Caudate nucleus (tissue), 63 donors: ENCODE measurements at places on chromosomes 3 and 15.

DNA sequence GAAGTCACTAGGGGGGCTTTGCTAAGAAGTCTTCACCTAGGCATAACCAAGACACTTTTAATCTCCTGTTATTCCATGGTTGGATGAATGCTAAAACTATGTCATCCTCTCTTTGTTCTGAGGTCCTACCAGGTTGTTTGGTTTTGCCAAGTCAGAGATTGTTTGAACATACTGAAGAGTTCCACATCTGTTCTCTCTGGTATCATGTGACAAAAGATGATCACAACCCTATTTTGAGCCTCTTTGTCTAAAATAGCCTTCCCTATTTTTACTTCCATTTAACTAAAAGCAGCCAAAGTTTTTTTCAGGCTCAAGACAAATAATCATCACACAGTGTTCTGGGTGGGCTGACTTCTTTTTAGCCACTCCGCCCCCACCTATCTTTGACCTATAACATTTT lies 218.4 kb upstream of the LMCD1 start:
- no peak for DNase-seq

- no peak for DNase-seq
Observed at GRCh38 chr15:85491691-85492090, 111.3 kb downstream of the AKAP13 start.

- DNase-seq, result no peak
Observed at GRCh38 chr15:78691167-78691850, 50.3 kb upstream of the CHRNB4 start.

GRCh38 chr3:55322638-55323037 lies 164.5 kb downstream of the WNT5A start:
- DNase-seq, result peak; percentile 6

DNA sequence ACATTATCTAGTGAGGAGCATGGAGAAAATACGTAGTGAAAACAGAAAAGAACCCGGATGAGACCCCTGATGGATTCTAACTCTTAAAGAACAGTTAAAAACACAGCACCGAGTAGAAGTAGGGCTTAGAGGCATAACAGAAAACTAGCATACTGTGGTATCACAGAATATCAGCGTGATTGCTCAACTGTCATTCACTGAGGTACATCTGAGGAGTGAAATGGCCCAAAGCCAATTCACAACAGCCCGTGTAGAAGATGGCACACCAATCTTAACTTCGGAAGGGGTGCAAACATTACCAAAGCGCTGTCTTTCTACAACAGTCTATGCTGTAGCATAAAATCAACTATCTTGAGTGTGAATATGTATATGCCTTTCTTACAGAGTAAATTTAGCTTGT lies 1.8 kb downstream of the CLASP2 start:
- DNase-seq, result no peak

DNA sequence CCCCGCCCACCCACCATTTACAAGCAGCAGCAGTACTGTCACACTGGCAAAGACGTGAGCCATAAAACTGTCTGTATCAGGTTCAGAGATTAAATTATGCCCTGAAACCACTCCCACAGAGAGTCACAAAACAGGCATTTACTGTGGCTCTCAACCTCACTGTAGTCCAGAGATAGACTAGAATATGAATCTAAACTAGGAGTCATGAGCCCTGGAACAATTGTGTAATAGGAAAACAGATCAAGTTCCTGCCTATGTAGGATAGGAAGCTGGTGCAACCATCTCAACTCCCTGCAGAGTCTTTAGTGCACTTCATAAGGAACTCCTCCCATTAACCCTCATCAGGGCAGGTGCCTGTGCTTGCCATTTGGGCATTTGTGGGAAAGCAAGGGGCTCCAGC lies 61.7 kb downstream of the FAM227B start:
- DNase-seq, result no peak

DNA sequence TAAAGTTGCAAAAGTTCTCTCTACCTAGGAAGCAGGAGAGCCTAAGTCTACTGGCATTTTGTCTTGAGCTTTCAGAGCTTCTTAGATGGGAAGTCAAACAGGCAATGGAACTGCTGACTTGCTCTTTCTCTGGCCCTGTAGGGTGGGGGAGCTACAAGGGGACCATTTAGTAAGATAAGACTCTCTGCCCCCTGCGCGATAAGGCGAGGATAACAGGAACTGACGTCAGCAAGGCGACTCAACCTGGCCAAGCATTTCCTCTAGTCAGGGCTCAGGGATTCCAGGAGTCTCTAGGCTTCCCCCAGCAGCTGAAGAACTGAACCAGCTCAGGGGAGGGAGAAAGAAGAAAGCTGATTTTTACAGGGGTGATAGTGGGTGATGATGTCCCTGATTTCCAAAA lies 5.8 kb downstream of the RARB start:
- DNase-seq, result no peak

DNA sequence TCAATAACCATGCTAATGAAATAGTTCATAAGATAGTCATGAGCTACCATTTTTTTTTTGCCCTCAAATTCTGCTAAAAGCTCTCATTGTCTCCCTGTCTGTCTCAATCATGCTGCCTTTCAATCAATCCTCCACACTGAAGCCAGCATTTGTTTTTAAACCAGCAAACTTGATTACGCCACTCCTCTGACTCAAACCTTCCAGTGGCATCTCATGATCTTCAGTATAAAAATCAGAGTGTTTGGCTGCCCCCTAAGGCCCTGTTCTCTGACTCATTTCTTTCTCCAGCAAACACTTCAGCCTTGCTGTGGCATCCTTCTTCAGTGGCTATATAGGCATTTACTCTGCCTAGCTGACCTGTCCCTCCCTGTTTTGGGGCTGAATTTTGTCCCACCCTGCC lies 36.0 kb upstream of the EOMES start:
- DNase-seq, result no peak

DNA sequence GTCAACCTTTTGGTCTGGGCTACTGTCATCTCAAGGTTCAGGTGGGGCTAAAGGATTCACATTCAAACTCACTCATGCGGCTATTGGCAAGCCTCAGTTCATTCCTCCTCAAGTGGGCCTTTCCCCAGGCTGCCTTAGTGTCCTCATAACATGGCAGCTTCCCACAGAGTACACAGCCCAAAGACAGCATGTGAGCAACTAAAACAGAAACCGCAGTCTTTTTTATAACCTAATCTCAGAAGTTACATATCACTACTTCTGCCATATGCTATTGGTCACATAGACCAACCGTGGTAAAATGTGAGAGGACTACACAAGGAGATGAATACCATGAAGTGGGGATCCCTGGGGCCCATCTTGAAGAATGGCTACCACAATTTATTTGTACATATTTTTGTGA lies 4.5 kb upstream of the CEP70 start:
- no peak for DNase-seq

DNA sequence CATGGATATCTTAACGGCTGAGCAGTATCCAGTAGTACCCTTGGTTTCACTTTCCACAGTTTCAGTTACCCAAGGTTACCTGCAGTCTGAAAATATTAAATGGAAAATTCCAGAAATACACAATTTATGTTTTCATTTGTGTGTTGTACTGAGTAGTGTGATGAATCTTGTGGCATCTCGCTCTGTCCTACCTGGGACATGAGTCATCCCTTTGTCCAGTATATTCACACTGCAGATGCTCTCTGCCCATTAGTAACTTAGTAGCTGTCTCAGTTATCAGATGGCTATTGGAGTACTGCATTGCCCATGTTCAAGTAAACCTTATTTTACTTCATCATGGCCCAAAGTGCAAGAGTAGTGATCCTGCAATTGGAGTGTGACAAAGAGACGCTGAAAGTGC lies 26.1 kb downstream of the GASK1A start:
- DNase-seq, result no peak

- no peak for DNase-seq
Observed at GRCh38 chr15:85718981-85719380, 75.7 kb downstream of the KLHL25 start.
